Activated CD8-positive, alpha-beta memory T cell treated with anti-CD3 and anti-CD28 coated beads for 4 hours (primary cell): ENCODE measurements at places on chromosomes 12 and 14.

DNA sequence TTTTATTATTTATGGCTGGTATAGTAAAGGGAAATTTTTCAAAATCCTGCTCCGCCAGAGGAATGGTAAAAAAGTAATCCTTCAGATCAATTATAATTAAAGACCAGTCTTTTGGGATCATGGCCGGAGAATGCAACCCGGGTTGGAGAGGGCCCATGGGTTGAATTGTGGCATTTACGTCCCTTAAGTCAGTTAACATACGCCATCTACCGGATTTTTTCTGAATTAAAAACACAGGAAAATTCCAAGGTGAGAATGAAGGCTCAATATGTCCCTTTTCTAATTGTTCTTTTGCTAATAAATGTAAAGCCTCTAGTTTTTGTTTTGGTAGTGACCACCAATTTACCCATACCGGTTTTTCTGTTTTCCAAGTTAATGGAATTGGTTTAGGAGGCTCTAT lies 602.8 kb downstream of the ALG10 start:
- no peak for DNase-seq

GRCh38 chr14:53491256-53491883 lies 338.2 kb upstream of the DDHD1 start:
- DNase-seq, result no peak

DNA sequence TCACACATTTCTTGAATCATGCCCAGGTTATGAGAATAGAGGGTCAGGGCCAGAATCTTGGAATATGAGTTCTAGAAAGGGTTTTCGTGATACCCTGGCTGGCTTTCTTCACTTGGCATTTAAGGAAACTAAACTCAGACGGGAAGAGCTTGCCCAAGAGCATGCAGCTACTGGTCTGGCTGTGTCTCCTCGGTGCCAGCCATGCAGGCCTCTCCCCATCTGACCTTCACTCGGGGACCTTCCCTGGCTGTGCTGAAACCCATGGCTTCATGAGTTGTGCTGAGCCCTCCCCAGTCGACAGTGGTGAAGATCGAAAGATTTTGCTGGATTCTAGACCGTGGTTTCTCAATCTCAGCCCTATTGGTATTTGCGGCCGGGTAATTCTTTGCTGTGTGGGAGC lies 38.0 kb downstream of the FOXN3 start:
- no peak for DNase-seq

GRCh38 chr12:41140117-41140516 lies 48.0 kb upstream of the PDZRN4 start:
- no peak for DNase-seq

DNA sequence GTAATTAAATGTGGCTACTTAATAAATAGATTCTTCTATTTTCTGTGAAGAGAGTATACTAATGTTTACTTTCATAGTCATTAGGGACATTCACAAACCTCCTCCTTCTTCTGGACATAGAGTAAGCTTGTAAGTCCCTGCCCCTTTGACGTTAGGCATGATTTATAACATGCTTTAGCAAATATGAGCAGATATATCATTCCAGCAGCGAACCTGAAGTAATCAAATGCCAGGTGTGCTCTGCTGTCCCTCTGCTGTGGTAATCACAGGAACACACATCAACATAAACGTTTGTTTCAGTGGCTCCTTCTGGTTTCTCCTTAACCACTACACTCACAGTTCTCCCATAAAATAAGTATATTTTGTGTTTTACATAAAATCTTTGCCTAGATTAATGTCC lies 961.8 kb downstream of the FLRT2 start:
- DNase-seq, result no peak

DNA sequence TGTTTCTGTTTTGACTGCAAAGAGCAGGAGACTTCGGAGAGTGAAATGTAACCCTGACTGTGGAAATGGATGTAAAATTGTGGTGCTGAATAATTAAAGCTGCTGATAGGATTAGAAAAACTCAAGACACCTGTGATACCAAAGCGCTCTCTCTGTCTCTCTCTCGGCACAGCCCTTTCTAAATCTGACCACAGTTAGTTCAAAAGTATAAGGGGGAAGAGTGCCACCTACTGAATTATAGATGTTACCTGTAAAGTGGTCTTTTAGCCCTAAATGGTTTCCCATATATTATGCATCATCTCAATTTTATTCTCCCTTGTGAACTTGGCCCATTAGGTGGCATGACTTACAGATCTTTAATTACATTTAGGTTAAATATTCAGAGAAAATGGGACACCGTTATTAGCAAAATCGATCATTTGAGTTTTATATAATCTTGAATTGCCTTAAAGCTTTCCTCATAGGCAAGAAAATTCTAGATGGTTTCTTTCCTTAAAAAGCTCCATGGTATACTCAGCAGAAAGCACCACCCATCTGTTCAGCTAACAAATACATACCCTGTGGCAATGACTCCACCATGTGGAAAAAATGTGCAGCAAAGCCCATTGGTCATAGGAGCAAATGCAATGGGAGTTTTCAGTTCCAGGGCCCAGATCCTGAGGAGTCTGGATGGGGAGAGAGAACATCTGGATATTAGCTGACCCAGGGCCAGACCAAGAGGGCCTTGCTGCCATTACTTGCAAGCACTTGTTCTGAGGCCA lies 18.1 kb downstream of the RFC5 start:
- no peak for DNase-seq

DNA sequence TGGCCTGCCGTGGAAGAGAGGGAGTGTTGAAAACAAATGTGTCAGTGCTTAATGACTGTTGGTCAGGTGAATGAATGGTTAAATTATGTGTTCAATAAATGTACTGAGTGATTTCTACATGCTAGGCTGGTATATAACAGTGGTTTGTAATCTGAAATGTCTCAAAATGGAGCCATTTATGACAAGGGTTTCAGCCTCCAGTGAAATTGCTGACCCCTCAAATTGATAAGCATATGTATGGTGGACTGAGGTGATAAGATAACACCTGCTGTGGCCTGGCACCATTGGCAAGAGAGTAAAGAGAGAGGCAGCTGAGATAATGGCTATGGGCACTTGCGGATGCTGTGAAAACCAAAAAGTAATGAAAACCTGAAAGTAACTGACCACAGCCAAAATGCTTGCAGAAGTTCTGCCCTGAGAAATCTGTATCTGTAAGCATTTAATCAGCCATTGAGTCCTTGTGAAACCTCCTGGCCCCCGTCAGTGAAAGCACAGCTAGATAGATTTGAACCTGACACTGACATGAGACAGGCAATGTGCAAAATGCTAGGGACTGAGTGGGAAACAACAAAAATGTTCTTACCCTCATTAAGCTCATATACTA lies 1.4 kb upstream of the BCAT1 start:
- no peak for DNase-seq

- DNase-seq, result no peak
Measured at GRCh38 chr12:69500631-69501030, 30.4 kb downstream of the FRS2 start.

DNA sequence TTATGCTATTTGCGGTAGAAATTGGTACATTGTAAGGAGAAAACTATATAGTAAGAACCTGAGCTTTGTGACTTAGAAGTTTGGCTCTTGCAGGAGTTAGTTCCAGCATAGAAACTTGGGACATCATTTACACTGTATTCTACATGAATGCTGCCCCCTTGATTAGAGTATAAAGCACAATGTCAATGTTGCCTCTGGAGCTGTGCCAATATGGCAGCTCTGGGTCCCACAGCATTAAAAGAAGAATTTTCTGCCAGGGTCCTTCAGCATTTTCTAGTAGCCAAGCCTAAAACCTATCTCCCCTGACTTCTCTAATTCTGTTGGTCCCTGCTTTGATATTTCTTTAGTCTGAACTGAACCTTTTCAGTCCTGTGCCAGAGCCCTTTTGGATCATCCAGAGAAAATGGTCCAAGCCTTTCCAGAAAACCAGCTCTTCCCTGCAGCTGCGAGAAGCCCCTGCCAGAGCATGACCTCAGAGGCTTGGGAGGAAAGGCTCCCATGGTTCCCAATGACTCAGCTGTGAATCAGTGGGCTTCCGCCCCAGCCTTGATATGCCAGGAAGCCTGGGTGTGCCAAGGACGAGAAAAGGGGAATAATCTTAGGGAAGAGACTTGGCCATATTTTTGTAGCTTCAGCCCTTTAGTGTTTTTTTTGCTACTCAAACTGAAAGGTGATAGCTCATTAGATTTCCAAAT lies 43.2 kb downstream of the PLEKHG7 start:
- no peak for DNase-seq

DNA sequence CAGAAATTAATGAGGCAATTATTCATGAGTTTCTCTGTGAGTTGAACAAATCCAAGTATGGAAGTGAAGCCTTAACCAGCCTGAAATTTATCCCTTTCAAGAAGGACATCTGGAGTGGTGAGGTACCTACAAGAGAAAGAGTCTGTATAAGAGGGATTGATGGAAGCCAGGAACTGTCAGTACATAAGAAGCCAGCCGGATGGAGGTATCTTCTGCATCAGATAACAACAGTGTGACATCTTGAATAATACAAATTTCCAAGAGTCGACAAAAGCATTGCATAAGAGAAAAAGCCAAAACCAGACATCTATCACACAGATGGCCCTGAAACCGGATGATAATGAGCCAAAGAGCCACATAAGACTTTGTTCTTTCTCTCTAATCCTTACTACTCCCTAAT lies 781.2 kb downstream of the FLRT2 start:
- DNase-seq, result no peak
